Stimulated activated CD8-positive, alpha-beta memory T cell treated with anti-CD3 and anti-CD28 coated beads, Interleukin-4, amount 100 ng/mL, for 1 hour (primary cell): ENCODE measurements at places on chromosomes 7 and 10.

DNA sequence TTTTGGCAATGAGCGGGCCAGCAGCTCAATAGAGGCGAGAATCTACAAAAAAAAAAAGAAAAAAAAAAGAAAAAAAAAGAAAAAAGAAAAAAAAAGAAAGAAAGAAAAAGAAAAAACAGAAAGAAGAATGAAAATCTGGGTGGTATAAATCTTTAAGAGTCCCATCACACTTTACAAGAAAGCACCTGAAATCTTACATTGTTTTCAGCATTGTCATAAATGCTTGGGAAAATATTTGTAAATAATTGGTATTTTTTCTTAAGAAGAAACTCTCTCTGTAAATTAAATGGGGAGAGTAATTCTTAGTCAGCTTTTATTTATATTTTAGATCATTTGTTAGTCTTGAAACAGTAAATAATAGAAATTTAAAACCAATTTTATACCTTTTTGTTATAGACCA, 38.2 kb downstream of the NDUFB2 start:
- DNase-seq: no peak

GRCh38 chr10:6778992-6779701, 199.1 kb upstream of the PRKCQ start:
- no peak for DNase-seq

DNA sequence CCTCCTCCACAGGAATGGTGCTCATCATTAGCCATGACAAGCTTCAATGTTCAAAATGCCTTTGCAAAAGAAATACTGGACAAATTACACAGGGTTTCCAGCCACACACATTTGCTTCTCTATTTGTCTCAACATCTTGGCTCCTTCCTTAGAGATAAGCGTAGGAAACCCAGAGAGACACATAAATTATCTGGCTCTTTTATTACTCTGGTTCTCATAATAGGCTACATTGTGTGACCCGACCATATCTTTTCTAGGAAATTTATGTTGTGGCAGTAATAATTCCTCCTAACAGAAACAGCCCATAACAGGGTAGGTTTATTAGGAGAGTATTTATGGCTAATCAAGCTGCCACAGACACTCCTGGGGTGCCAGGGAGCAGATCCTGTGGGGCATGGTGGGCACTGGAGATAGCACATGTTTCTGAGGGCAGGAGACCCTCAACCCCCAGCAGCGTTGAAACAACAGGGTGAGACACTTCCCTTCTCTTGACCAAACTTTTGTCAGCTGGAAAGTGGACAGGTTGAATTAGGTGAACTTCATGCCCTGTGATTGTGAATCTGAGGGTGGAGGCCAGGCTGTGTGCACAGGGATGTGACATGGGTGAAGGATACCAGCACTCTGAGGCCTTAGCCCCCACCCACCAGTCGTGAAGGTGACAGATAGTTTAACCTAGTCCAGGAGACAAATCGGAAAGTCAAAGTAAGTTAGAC, 295.9 kb upstream of the ZNF32 start:
- no peak for DNase-seq

GRCh38 chr7:2006921-2007381, 225.8 kb downstream of the MAD1L1 start:
- DNase-seq: no peak

- no peak for DNase-seq
Measured at GRCh38 chr10:59234194-59234593, 57.8 kb downstream of the PHYHIPL start.

GRCh38 chr10:96747734-96748550, 27.6 kb upstream of the PIK3AP1 start:
- DNase-seq: no peak

- DNase-seq: no peak
Measured at GRCh38 chr10:111137007-111137406, 60.2 kb downstream of the ADRA2A start.

DNA sequence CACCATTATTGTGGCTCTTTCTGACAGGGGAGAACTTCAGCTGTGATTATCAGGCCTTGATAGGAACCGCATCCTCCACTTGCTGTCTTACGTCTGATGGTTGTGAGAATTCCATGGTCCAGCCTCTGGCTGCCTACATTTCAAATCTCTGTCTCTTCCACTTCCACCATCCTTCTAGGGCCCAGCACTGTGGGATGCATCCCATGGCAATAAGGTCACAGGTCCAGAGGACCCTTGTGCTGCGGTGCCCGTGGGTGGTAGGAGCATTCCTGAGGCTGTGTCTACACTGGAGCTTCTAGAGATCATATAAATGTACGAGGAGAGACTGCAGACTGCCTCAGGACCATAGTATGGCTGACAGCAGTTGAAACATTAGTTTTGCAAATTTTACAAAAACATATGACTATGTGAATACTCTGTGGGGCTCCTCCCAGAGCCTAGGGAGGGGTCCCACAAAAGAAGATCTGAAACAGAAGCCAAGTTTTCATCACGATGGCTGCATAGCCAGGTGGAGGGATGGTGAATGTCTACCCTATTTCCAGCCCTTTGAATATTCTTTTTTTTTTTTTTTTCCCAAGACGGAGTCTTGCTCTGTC, 11.8 kb downstream of the CALML3 start:
- no peak for DNase-seq

- no peak for DNase-seq
Measured at GRCh38 chr7:11875635-11876034, 43.6 kb upstream of the THSD7A start.
